AG04449 (cell line): ENCODE measurements at places on chromosomes 2 and 18.

- DNase-seq: no peak
Measured at GRCh38 chr18:22332590-22332989, 85.1 kb downstream of the CTAGE1 start.

- DNase-seq: no peak
Measured at GRCh38 chr2:25981596-25982272, 563 bp downstream of the KIF3C start.

GRCh38 chr2:151780938-151781337 is 46.7 kb upstream of the NEB start:
- no peak for DNase-seq

GRCh38 chr2:98126061-98126460 is 39.1 kb downstream of the VWA3B start:
- no peak for DNase-seq

GRCh38 chr2:26938399-26939118 is 31.9 kb upstream of the MAPRE3 start:
- DNase-seq: no peak

DNA sequence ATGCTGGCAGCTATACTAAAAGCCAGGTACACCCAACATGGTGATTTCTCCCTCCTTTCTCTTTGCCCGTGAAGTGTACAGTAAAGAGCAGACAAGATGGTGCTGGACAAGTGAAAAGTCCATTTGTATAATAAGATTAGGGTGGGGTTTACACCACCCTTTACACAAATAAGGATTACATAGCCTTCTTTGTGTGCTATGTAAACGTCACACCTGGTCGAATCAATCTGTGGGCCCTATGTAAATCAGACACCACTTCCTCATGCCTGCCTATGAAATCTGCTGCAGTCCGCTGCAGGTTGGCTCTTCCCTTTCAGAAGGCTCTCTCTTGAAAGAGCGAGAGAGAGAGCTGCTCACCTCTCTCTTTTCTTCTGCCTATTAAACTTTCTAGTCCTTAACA is 1054.3 kb upstream of the SLC39A10 start:
- DNase-seq: no peak

- DNase-seq: no peak
Measured at GRCh38 chr18:13797157-13797611, 26.8 kb upstream of the MC5R start.

- no peak for DNase-seq
Measured at GRCh38 chr2:16661936-16662839, 3.4 kb downstream of the CYRIA start.

DNA sequence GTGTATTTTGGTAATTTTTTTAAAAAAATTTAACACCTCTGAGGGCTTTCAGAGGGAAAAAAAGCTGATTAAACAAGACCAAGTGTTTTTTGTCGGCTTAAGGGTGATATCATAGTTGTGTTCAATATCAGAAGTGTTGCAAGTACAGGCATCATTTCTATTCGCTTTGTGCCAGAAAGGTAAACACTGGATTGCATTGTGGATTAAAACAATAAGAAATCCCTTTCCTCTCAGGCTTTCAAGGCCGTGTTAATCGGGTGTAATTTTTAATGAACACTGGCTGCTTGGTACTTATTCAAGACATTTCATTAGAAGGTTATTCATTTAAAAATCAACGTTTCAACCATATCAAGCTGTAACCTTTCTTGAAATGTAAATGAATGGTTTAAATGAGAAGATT is 18.3 kb downstream of the FIGN start:
- DNase-seq: no peak

GRCh38 chr18:46199515-46200147 is 95.4 kb downstream of the HAUS1 start:
- no peak for DNase-seq

GRCh38 chr2:175454953-175455389 is 273.5 kb upstream of the ATP5MC3 start:
- DNase-seq: no peak

DNA sequence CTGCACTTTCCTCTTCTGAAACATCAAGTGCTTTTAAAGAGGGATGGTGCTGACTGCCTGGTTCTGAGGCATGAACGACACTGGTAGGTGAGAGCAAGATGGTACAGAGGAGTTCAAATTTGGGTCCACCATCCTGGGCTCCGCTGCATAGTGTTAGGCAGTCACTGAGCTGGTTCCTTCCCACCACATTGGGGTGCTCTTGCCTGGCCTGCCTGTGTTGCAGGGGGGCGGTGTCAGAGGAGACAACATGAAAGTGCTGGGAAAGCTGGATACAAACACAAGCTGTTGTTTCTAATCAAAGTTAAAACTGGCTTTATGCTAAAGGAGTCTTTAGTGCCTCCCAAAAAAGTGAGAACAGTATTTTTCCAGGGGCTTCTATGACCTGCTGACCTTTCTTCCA is 258.1 kb downstream of the GBX2 start:
- no peak for DNase-seq

DNA sequence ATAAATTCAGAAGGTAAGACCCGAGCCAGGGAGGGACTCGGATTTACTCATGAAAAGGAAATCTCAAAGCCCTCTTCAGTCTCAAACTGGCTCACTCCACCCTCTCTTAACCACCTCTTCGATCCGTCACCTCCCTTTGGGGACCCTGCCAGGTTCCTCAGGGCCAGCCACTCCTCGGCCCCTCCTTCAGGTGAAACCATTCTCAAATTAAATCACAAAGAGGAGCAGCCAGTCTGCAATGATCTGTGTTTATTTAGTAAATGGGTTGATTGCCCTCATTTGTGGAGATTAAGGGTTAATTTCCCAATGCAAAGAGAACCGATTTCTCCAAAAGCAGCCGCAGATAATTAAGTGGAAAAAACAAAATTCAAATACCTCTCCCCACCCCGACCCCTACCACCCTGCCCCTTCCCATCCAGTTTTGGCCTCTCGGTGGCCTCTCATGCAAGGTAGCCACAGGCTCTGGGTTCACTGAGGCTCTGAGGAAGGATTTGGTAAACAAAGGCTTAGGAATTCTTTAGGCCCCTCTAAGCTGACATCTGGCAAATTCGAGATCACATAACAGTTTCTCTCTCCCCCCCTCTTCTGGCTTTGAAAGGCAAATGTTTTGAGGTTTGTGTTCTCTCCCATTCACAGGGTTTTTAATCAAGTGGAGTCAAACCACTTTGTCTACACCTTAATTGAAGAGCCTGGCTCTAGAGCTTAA is 10.3 kb upstream of the FZD7 start:
- DNase-seq: no peak

DNA sequence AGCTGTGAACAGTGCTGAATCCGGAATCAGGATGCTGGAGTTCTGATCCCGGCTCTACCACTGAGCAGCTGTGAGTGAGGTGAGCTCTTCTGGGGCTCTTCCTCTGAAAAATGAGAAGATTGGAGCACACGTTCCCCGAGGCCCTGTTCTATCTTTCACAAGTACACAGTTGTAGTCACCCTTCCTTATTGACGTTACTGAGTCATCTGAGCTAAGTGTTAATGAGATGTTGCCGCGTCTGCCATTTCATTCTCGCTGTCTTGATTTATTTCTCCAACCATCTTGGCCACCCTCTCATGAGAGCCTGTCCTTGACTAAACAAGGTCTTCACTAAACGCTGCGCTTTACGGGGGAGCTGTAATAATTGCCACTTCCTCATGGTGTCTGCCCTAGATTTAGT is 31.9 kb upstream of the EFR3B start:
- DNase-seq: no peak
